ENCODE measurements at places on chromosomes 16 and 17.

GRCh38 chr16:75188832-75189477, 18.0 kb downstream of the CTRB2 start:
- DNase-seq, result no peak

- no peak for DNase-seq
Measured at GRCh38 chr16:30570636-30571444, 674 bp downstream of the ZNF688 start.

- no peak for DNase-seq
Measured at GRCh38 chr16:10964891-10965326, 20.5 kb downstream of the CLEC16A start.

DNA sequence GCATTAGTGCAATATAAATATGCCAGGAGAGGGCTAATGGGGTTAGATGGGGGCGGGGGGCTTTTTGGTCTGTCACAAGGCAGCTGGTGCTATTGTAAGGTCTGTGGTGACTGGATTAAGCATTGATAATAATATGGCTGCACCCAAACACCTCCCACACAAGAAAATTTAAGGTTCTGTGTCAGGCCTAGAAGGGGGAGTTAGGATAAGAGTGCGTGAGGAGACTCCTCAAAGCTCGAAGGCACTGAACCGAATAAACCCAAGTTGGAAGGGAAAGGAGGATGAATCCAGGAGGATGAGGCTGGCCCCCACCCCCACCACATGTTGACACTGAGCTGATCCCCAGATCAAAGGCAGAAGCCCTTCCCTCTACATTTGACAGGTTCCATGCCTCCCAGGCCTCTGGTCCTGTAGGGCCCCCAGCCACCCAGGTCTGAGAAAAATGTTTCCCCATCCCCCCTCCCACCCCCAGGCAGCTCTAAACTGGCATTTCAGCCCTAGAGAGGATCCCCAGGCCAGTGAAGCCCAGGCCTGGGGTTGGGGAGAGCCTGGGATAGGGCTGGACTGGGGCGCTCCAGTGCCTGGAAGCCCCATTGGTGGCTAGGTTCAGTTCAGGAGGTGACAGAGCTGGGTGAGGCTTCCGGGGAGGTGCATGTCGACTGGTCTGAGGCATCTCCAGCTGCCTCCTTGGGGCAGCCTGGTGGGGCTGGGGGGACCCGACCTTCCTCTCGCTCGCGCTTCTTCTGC, 1.7 kb downstream of the HOXB1 start:
- DNase-seq, result no peak

DNA sequence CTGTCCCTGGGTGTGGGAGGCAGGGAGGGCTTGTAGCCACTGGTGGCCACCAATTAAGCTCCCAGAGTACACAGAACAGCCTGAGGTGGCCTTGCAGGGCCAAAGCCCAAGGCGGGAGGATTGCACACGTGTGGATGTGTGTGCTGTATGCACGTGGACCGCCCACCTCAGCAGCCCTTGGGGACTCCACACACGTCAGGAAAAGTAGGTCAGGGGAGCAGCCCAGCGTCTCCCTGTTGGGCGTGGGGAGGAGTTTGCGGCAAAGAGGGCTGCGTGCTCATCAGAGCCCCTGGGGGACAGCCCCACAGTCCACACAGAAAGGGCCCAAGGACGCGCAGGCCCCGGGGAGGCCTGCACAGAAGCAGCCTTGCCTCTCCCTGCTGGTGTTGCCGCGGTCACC, 19.6 kb downstream of the SBK1 start:
- DNase-seq, result no peak

GRCh38 chr17:15892244-15892643, 52.7 kb upstream of the ADORA2B start:
- no peak for DNase-seq

- DNase-seq, result no peak
Measured at GRCh38 chr17:75266316-75267152, 4.5 kb downstream of the MIF4GD start.

- DNase-seq, result no peak
Measured at GRCh38 chr17:7224661-7225111, 4.9 kb downstream of the ACADVL start.

GRCh38 chr17:78645421-78646295, 68.5 kb upstream of the DNAH17 start:
- DNase-seq, result peak; percentile 42

Data from kidney capillary endothelial cell (primary cell).